G401 (cell line): ENCODE measurements at places on chromosomes 3 and 15. TPM values are rescaled to one million over a fixed set of nuclear protein-coding genes. Genes with fewer than 3 reads are reported as not detected.

The PP2D1 gene
- total RNA-seq, result not detected in 2 replicates

The MAGEF1 gene
- total RNA-seq, result 31.8 and 64.0 TPM in 2 replicates

The CPLX3 gene
- not detected in 2 replicates for total RNA-seq

The IMPG2 gene
- total RNA-seq, result not detected in 2 replicates

The IL12A gene
- total RNA-seq, result 0.49 and 1.4 TPM in 2 replicates

The ACSBG1 gene
- 9.9 and 17.3 TPM in 2 replicates for total RNA-seq

The CYP1A2 gene
- not detected in 2 replicates for total RNA-seq

The CLEC3B gene
- total RNA-seq, result not detected in 2 replicates

The POC1A gene
- 22.8 and 32.2 TPM in 2 replicates for total RNA-seq

The TRAT1 gene
- total RNA-seq, result not detected in 2 replicates

The TAGLN3 gene
- not detected in 2 replicates for total RNA-seq

GRCh38 chr3:23330568-23330967, 127.4 kb downstream of the UBE2E2 start:
- DNase-seq, result no peak

DNA sequence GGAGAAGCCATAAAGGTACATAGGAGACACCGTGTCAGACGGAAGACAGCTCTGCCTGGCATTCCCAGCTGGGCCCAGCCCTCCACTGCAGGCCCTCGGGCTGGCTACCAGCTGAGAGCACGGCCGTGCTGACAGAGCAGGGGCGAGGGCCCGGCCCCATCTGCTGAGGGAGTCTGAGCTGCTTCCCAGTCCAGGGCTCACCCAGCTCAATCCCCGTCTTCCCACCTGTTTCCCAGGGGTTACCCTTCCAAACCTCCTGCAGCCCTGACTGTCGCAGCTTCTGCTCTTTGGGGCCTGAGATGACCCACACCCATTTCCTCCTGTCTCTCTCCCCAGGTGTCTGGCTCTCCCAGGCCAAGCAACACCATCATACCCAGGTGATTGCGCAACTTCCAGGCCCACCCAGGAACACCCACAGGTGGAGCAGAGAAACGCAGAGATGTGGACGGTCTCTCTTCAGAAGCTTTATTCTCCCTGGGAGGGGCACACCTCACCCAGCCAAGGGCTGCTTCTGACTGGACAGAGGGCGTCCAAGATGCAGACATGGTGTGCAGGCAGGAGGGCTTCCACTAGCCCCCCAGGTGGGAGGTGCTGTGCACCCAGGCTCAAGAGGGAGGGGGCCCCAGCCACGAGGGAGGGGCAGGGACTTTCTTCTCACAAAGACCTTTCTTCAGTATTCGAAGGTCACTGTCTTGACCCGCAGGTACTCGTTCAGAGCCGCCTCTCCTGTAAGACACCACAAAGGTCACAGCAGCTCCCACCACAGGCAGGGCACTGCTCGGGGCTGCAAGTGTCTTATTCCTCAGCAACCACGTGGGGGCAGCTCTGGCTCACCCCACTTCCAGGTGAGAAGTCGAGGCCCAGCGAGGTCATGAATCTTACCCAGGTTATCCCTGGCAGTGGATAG, 19.4 kb upstream of the SLC41A3 start:
- DNase-seq, result no peak

DNA sequence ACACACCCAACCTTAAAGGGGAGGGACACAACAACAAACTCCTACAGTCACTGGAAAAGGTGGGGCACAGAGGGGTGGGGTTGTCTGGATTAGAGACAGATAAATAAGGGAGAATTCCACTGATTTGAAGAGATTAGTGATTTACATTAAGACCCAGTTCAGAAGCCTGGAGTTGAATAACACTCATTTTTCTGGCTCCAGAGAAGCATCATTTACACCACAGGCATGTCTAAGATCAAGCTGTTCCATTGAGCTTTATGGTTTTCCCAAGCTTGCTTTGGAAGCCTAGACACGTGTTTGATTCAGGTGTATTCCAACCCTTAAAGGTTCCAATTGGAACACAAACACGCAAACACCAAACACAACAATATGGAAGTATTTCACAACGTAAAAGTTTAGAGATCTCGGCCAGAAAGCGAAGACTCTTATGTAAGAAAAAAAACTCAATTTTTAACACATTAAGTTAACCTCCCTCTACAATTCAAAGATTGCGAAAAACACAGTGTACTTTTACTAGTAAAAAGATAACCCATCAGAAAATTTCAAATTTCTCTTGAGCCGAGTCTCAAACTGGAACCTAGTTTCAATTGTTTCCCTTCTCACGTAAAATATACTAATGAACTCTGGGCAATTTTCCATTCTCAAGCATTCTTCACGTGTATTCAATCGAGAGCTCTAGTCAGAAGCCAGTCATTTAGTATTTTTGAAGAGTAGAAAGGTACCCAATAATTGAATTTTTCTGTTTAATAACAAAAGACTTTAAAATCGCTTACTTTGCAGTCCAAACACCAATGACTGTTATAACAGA, 2.1 kb downstream of the TRA2B start:
- peak; percentile 34 for DNase-seq

- DNase-seq, result no peak
These were observed 13.8 kb downstream of the RIOX2 start for GRCh38 chr3:97958396-97958795.

- DNase-seq, result no peak
These were observed 171.7 kb downstream of the RORA start for GRCh38 chr15:61057376-61057775.

GRCh38 chr3:195207731-195208130, 63.2 kb downstream of the XXYLT1 start:
- no peak for DNase-seq

DNA sequence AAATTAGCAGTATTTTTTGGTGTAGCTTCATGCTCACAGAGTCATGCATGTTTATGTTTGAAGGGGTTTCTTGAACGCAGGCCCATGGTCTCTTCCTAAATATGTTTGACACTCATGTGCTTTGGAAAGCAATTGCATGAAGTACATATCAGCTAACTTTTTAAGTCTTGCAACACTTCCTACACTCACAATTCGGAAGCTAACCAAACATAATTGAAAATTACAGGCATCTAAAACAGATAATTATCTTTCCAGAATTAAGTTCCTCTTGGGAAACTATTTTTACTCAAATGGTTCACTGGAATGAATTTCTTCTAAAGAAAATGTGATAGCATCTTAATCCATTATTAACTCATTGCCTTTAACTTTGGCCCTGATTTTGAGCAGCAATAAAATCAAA, 438.9 kb downstream of the RAP2B start:
- DNase-seq, result no peak

DNA sequence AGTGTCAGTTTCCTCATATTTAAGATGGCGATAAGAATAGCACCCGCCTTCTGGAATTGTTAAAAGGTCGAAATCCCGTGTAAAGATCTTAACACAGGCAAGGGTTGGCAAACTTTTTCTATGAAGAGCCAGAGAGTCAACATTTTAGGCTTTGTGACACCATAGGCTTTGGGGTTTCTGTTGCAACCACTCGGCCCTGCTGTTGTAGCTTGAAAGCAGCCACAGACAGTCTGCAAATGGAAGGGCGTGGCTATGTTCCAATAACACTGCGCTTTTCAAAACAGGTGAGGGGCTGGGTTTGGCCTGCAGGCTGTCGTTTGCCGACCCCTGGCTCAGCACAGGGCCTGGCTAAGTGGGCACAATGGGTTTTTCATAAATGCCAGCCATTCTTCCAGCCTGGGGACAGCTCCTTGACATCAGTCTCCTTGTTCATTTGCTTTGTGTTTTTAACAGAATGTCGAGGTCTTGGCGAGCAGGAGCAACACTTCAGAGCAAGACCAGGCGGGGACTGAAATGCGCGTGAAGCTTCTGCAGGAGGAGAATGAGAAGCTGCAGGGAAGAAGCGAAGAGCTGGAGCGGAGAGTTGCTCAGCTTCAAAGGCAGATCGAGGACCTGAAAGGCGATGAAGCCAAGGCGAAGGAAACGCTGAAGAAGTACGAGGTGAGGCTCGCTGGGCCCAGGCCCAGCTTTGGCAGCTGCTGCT, 75.2 kb upstream of the MYZAP start:
- no peak for DNase-seq

DNA sequence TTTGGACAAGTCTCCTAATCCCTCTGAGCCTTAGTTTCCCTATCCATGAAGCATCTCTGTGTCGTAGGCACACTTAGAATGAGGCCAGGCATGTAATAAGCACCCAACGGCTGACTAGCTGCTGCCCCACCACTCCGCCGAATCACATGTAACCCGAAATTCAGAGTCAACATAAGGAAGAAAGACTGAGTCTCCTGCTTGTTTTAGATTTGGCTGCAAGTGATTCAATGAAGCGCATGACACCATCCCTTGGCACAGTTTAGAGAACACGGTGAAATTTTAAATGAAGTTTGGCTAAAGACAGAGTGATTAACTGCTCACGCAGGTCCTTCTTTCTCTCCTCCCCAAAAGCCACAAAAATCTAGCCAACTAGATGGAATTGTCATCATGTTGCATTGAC, 279.2 kb downstream of the TLE3 start:
- DNase-seq, result no peak

GRCh38 chr15:37698679-37699078, 235.8 kb upstream of the TMCO5A start:
- no peak for DNase-seq

GRCh38 chr15:56749982-56750381, 16.7 kb upstream of the ZNF280D start:
- no peak for DNase-seq

DNA sequence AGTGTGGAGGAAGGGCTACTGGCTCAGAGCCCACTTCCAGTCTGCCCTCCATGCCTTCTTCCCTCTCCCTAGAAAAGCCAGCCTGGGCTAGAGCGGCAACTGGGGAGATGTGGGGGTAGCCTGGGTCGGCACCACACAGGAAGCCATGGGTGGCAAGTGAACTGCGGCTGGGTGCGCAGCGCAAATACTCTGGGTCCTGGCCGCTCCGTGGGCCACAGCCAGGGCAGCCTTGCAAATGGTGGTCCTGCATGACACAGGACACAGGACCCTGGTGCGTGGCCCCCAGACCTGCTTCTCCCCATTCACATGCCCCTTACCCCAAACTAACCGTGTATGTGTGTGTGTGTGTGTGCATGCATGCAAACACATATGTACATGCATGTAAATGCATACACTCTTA, 25.7 kb downstream of the PRKCD start:
- no peak for DNase-seq

GRCh38 chr3:60101621-60102020, 1051.8 kb upstream of the CFAP20DC start:
- peak; percentile 46 for DNase-seq

- DNase-seq, result peak; percentile 78
These were observed 45.2 kb downstream of the CMC1 start for GRCh38 chr3:28286595-28286994.

GRCh38 chr3:120013481-120013880, 80.8 kb downstream of the GSK3B start:
- DNase-seq, result no peak

DNA sequence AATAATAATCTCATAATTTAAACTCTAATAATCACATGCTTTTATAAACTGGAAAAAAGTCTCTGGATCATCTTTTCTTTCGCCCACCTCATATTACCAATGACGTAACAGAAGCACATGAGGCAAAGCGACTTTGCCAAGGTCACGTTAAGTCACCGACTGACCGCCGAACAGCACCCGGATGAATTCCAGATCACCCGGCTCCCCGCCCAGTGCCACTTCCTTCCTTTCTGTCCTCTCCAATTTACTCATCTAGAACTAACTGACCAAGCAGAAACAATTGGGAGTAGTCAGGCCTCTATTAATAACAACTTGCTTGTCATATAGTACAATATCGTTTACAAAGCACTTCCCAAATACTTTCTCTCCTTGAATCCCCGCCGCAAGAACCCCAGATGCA, 21.1 kb downstream of the FGF12 start:
- DNase-seq, result no peak

DNA sequence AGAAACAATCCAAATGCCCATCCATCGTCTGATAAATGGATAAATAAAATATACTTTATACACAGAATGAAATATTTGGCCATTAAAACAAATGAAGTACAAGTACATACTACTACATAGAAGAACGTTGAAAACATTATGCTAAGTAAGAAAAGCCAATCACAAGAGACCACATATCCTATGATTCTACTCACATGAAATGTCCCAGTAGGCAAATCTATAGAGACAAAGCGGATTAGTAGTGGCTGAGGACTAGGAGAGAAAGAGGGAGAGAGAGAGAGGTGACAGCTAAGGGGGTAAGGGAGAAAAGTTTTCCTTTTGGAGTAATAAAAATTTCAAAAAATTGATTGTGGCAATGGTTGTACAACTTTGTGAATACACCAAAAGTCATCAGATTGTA, 147.0 kb downstream of the GREM1 start:
- no peak for DNase-seq

GRCh38 chr3:107727102-107727501, 204.3 kb downstream of the BBX start:
- DNase-seq, result no peak

DNA sequence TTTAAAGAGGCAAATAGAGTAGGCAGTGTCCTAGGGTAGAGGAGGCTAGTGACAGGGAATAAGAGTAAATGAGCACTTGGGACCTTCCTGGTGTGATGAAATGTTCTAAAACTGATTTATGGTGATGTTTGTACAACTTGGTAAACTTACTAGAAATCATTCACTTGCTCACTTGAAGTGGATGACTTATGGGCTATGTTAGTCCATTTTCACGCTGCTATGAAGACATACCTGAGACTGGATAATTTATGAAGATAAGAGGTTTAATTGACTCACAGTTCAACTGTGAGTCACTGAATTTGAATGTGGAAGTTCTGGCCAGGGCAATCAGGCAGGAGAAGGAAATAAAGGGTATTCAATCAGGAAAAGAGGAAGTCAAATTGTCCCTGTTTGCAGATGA, 31.7 kb upstream of the DHX36 start:
- no peak for DNase-seq

DNA sequence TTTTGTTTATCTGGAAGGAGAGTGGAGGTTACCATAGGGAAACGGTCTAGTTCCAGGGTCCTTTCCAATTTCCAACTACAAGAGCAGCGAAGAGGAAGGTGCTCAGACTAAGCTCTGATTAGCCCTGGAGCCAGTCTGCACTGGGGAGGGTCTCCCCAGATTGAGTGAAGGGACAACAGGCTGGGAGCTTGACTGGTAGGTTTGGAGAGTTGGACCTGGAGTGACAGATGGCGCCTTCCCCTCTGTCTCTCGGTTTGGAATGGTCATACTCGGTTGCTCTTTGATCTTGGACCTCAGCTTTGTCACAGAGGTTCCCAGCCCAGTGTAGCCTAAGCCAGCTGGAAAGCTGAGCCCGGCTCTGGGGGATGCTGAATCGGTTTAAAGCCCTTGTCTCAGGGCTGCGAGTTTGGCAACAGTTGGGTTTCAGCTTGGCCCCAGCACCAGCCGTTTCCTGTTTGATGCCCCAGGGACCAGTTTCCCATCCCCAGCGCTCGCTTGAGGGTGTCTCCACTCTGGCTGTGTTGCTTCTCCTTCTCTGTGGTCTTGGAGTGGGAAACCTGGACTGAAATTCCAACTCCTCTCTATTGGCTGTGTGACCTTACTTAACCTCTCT, 53.1 kb upstream of the ULK4 start:
- peak; percentile 72 for DNase-seq
